ENCODE measurements at places on chromosomes 4 and X. TPM values are rescaled to one million over a fixed set of nuclear protein-coding genes. Genes with fewer than 3 reads are reported as not detected.

The UGT2B10 gene
- not detected for total RNA-seq

GRCh38 chrX:78514852-78515251 lies 144.3 kb downstream of the RTL3 start:
- no peak for DNase-seq

The SOWAHB gene
- total RNA-seq, result not detected

- no peak for DNase-seq
These were observed 5.5 kb downstream of the TEX13D start for GRCh38 chrX:124337916-124338315.

DNA sequence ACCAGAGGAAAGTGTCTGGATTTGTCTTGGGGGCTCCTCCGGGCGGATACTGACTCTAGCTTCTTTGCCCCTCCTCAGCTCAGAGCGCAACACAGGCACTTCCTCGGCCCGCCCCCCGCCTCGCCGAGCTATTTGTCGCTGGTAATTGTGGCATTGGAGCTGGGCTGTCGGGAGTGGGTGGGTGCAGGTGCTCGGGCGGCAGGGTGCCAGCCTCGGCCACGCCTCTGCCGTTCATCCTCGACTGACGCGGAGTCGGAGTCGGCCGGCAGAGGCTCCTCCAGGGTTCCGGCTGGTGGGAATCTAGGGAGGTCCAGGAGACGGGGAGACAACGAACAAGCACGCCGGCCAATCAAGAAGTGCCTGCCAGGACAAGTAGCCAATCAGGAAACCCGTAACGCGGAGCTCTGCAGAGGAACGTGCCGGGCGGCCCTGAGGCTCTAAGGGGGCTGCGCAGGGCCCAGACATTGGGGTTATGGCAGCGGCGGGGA lies 3.9 kb upstream of the SYN1 start:
- peak; percentile 50 for DNase-seq

GRCh38 chrX:129738466-129739308 lies at the start of gene XPNPEP2:
Gene XPNPEP2 (plus strand): TSS chrX:129738979. CDS start chrX:129739214, 235 bp downstream.
- no peak for DNase-seq

- no peak for DNase-seq
These were observed 1073.7 kb downstream of the PDHA2 start for GRCh38 chr4:96913441-96914080.

- no peak for DNase-seq
These were observed 15.6 kb upstream of the FAM47E start for GRCh38 chr4:76235915-76236314.

The PTPN13 gene
- 0.35 TPM for total RNA-seq

DNA sequence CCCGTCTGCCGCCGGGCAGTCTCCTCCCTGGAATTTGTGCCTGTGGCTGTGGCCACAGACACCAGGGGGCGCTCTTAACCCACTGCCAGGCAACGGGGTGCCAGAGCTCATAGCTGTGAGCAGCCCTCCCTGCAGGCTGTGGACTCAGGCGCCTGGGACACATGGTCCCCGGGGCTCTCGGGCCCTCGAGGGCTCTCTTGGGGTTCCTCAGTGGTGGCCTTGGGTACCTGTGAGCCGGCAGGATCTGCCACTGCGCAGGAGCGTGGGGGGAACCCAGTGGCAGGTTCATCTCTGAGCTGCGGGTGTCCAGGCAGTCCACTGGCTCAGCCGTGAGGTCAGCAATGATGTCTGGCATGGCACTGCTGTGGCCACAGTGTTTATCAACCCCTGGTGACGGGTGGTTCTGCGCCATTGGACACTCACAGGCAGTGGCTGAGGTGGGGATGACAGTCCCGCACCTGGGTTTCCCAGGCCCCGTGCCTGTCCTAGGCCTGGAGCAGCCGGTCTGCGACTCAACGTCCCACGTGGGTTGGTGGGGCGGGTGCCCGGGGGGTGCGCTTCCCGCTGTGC lies 37.2 kb downstream of the PCGF3 start:
- DNase-seq, result peak; percentile 78

DNA sequence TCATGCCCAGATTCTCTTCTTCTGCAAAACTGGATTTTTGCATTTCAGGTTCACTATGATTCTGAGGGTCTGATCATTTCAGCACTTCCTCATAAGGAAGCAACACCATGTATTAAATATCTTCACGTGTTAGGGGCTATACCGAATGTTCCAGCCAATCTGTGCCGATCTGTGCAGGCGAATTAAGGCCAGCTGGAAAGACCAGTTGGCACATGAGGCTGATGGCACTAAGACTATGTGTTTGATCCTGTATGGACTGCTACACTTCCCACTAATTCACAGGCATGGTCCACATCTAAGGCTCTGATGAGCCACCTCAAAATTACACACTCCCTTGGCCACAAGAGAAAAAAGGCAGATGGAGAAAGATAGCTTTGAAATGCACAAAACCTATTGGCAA lies 28.8 kb downstream of the KDR start:
- no peak for DNase-seq

The CENPU gene
- total RNA-seq, result 3.4 TPM

The ABRAXAS1 gene
- total RNA-seq, result 13.9 TPM

- no peak for DNase-seq
These were observed 847.6 kb upstream of the LCORL start for GRCh38 chr4:18869166-18869565.

DNA sequence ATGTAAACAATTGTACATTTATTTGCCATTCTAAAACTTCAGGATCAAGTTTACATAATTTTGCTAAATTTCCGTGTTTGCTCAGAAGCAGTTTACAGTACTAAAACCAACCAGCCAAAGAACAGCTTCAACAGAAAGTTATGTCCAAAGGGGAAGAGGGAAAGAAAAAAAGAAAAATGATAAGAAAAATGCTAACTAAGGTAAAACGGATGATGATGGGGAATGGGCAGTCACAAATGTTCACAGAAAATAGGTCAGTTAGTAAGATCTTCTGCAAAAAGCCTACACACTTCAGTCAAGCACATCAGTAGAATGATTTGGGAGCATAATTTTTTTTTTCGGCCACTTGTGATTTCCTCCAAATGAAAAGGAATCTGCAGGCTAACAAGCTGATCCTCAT lies 6.3 kb upstream of the COX18 start:
- DNase-seq, result no peak

The CAPN6 gene
- not detected for total RNA-seq

- no peak for DNase-seq
These were observed 89.4 kb upstream of the IL13RA1 start for GRCh38 chrX:118637997-118638396.

- DNase-seq, result no peak
These were observed 17.6 kb downstream of the NFKB1 start for GRCh38 chr4:102518703-102519131.

- DNase-seq, result peak; percentile 26
These were observed at the start of gene CLGN for GRCh38 chr4:140427106-140427918. Gene CLGN (minus strand): TSS chr4:140427648. CDS start chr4:140413078, 14,570 bp downstream.

DNA sequence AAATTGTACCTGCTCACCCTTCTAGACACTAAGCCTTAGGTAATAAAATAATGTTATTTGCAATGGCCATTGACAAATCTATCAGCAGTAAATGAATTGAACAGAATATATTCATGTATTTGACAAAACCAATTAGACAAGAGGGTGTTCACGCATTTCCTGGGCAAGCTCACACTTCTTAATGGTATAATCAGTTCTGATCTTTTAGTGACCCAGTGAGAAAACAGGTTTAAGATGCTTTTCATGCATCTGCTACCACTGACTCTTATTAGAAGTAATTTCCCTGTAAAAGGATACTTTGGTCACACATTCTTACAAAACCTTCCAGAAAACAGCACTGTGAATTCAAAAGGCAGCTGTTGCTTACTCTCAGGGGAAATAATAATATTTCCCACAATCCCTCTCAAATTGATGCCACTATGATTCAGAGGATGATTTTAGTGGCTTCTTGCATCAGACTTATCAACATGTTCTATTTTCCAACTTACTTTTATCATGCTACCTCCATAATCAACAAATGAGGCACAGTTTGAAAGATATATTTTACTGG lies 313.9 kb upstream of the NWD2 start:
- DNase-seq, result no peak

The MAGEA12 gene
- not detected for total RNA-seq

DNA sequence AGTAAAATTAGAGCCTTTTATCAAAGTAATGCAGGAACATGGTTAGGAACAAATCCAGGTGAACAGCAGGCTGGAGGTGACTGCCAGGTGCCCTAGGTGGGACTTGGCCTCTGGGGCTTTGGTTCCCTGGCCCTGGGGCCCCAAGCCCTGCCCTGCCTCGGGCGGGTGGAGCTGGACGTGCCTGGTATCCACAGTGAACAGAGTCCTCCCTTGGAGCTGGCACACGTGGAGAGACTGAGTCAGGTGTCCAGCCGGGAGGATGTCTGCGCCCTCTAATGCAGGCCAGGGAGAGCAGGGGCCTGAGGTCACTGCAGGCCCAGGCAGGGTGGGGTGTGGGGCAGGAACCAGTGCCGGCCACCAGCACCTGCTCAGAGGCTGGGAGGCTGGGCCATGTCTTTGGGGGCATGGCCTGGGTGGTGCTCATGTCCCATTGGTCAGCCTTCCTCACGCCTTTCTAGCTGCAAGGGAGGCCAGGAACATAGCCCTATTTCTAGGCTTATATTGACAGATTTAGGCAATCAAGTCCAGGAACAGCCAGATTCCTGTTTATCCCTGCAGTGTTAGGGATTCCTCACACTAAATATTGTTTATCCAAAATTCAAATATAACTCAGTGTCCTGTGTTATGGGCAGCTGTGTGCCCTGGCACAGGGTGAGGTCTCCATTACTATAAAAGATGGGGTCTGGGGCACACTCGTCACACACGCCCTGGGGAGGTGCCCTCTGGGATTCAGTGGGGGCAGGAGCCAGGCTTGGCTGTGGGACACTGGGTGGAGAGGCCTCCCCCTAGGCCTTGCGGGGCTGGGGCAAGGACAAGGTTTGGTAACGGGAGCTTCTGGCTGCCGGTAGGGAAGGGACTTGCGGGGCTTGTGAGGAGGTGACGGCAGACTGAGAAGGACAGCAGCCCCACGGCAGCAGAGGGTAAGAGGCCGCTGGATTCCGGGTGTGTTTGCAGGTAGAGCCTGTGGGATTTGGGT lies 14.3 kb upstream of the NAT8L start:
- DNase-seq, result no peak

GRCh38 chr4:161869511-161869910 lies 294.3 kb downstream of the FSTL5 start:
- DNase-seq, result no peak

The CENPVL2 gene
- total RNA-seq, result not detected

- DNase-seq, result no peak
These were observed 128.9 kb downstream of the SH3KBP1 start for GRCh38 chrX:19758539-19758938.

DNA sequence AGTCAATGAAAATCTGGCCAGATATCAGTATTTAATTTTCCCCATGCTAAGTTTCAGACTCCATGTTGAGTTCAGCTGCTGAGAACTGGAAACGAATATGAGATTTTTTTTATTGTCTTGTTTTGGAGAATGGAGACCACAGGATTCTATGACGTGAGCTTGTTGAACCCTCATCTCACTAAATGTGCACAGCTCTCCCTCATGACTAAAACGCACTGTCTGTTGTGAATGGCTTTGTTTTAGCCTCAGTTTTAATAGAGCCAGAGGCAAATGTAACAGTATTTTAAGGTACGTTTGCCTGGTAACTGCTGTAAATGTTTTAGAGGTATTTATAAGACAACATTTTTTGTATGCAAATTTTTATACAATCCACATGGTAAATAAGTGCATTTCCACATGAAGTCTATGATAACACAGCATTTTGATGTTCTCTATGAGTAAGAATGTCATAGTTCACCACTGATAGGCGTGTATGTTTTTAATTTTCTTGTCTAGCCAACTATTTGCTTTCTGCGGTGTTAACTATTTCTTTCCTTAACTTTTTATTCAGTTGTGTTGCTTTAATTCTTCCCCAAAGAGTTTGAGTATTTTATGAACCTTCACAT lies 1159.3 kb upstream of the TENM3 start:
- no peak for DNase-seq

The RASSF6 gene
- not detected for total RNA-seq
